Activated CD8-positive, alpha-beta T cell treated with anti-CD3 and anti-CD28 coated beads, Interleukin-2, amount 10 ng/mL, durations not matched to agents 7 days and 5 days (primary cell): ENCODE measurements at places on chromosomes 2 and 18. TPM values are rescaled to one million over a fixed set of nuclear protein-coding genes. Genes with fewer than 3 reads are reported as not detected.

The ALLC gene
- not detected for total RNA-seq

The CNGA3 gene
- total RNA-seq: not detected

The SALL3 gene
- not detected for total RNA-seq

The UCN gene
- 2.6 TPM for total RNA-seq

The SERPINB13 gene
- not detected for total RNA-seq
